ENCODE measurements at places on chromosomes 2 and 18.

DNA sequence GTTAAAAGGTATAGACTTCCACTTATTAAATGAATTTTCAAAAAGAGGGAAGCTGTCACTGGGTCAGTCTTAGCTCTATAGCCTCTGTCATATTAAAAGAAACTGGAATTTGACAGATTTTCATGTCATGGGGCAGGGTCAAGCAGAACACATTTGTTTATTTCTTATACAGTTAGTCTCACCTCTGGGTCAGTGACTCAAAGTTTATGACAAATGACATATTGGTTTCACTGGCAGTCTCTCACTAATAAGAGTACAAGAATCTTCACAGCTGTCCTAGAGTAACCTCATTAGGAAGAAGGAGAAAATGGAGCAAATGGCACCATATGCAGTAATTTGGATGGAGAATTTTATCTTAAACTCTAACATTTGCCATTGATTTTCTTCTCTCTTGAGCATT is 63.2 kb downstream of the MBD2 start:
- DNase-seq, result no peak

- no peak for DNase-seq
Measured at GRCh38 chr2:170862286-170862902, 45.7 kb downstream of the GAD1 start.

DNA sequence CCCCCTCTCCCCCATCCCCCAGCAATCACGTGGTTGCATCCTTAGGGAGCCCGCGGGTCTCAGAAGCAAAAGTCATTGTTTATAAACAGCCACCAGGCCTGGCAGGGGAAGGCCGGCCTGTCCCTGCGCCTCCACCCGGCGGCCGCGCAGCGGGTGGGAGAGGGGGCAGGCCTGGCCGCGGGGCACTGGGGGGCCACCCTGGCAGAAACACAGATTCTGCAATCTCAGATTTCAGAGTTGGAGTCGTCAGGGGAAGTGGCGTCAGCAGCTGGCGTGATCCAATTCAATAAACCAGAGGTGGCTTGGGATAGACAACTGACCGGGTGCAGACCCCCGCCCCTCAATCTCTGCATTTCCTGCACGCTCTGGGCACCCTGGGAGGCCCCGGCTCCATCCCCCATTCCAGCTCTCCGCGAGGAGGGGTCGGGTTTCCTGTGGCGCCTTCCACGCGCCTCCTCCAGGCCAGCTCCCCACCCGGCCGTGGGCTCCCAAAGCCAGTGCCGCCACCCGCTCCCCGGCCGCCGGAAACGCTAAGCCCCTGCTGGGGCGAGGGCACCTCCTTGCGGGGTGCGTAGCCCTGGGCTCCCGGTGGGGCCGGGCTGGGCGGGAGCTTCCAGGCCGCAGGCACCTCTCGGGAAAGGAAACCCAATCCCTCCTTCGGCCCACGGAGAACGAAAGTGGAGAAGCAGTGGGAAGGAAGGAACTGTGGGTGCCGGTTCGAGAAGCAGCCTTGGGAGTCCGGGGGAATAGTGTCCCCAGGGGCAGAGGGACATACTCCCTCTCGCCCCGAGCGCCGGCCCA is 1.1 kb downstream of the BIN1 start:
- DNase-seq, result no peak

GRCh38 chr2:80519699-80520291 is 215.2 kb upstream of the LRRTM1 start:
- no peak for DNase-seq

DNA sequence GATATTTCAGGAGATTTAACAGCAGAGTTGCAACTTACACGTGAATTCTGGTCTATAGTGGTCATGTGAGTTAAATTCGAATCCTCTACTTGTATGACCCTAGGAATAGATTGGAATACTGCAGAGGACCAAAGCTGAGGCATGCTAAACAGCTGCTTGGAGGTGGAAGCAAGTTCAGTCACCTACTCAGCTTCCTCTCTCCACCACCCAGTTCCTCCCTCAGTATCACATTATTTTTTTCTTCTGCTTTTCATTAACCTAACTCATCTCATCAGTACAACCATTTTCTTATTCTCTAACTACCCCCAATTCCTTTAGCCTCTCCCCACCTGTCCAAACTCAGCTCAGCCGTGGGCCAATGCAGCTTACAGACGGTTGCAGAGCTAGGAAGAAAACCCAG is 385.5 kb downstream of the SETBP1 start:
- no peak for DNase-seq
